ENCODE measurements at places on chromosomes 16 and 17.

DNA sequence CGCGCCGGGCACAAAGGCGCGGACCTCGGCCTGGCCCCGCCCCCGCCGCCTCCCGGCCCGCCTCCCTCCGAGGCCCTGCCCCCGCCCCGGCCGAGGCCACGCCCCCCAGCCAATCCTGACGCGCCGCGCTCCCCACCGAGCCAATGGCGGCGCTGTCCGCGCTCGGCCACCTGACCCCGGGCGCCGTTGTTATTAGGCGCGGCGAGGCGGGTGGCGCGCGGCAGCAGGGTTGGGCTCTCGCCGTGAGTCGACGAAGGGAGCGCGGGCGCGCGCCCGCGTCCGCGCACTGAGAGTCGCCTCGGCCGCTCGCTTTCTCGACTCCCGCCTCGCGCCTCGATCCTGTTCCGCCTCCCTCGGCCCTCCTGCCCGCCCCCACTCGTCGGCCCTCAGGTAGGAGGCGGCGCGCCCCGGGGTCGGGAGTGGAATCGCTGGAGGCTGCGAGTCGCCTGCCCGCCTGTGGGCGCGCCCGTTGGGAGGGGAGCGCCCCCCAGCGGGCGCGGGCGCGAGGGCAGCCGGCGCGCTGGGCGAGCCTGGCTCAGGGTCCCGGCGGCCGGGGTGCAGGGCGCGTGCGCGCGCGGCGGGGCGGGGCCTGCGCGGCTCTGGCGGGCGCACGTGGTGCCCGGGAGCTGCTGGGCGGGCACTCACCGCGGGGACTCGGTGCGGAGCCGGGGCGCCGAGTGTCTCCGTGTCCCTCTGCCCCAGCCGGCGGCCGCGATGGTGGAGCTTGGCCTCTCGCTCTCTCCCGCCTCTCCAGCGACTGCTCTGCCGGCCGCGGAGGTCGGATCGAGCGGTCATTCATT lies 405 bp upstream of the CBLN1 start:
- peak; percentile 59 for DNase-seq

DNA sequence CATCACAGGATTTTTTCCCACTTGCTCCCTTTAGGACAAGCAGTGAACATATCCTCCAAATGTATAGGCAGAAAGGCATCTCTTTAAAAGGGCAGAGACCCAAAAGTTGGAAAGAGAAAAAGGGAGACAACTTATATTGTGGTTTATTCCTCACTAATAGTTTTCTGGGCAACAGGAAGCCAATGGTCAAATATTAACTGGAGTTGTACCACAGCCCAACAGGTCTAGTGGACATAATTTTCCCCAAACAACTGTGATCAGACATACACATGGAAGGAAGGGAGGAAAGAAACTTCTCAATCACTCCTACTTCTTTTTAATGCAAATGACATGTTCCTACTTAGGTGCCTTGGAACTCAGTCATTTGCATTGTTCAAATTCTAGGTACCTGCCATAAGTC lies 78.4 kb downstream of the SOX9 start:
- peak; percentile 62 for DNase-seq

DNA sequence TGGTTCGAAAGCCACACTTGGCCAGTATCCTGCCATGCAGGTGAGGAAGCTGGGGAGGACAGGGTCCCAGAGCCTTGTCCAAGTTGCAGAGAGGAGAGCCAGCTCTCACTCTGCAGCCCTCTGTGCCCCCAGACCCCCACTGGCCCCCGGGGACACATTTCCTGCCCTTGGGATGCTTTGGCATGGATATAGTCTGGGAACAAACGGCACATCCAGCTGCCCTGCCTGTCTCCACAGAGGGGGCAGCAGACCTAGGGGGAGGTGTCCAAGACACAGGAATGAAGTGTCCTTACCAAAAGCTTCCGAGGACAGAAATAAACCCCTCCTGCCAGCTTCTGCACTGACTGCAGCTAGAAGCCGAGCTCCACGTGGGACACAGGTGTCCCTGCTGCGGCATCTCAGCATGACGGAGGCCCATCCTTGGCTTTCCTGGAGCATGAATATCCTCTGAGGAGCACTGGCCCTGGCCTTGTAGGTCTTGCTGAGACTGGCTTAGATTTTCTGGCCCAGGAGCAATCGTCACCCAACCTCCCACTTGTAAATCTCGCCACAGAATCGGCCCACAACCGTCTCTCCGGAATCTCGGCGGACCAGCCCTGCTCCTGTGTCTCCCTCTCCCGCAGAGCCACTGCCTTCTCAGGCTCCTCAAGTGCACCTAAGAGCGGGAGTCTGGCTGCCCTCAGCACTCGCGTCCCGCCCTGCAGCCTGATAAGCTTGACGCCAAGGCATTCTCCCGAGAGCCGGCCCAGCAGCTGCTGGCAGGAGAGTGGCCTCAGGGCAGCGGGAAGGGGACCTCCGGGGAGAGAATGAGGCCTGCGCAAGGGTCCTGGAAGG lies 1.1 kb upstream of the CAPN15 start:
- DNase-seq = peak; percentile 42

DNA sequence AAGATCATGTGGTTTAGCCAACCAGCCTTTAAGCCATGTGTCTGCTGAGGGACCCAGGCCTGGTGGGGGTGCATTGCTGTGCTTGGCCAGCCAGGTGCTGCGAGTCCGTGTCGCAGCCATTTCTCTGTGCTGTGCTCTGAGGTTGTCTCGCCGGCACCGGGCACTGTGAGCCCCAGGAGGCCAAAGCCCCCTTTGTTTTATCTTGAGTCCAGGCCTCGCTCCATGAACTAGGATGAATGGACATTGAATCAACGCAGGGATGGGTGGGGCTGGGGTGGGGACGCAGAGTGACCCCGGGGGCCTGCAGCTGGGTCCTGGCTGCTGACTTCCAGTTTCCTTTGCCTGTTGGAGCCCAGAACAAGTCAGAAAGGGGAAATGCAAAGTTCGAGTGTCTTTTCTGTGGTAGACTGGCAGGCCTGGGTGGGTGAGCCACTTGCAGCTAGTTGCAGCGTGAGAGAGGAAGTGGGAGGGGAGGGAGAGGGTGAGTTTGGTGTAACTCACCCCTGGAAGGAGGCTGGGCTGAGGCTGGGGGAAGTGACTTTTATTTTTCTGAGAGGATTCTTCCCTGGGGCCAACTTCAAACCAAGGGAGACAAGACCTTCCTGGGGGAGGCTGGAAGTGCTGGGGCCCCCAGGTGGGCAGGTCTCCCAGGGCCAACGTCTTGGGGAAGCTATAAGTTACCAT lies 324.7 kb downstream of the SEC14L1 start:
- peak; percentile 69 for DNase-seq

- DNase-seq = no peak
Observed at GRCh38 chr17:61179380-61179806, 220.2 kb upstream of the TBX2 start.

DNA sequence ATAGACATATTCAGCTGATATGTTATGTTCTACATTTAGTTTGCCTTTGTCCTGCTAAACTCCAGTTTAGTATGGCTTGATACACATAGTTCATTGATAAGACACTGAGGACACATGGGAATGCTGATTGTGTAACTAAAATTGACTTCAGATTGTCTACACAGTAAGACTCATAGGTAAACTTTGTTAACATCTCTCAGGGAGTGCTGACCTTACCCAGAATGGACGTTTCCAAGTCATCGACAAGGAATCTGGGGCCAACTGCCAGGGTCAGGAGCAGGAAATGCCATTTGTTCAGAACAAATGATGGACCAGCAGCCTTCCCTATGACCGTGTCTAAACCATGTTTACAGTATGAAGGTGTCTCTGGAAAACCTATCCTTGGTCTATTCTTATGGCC lies 58.7 kb downstream of the DYNLRB2 start:
- peak; percentile 63 for DNase-seq

GRCh38 chr16:4683255-4684057 lies 9.9 kb upstream of the NUDT16L1 start:
- no peak for DNase-seq

- peak; percentile 29 for DNase-seq
Observed at GRCh38 chr16:54934481-54935265, 4.0 kb downstream of the IRX5 start.

DNA sequence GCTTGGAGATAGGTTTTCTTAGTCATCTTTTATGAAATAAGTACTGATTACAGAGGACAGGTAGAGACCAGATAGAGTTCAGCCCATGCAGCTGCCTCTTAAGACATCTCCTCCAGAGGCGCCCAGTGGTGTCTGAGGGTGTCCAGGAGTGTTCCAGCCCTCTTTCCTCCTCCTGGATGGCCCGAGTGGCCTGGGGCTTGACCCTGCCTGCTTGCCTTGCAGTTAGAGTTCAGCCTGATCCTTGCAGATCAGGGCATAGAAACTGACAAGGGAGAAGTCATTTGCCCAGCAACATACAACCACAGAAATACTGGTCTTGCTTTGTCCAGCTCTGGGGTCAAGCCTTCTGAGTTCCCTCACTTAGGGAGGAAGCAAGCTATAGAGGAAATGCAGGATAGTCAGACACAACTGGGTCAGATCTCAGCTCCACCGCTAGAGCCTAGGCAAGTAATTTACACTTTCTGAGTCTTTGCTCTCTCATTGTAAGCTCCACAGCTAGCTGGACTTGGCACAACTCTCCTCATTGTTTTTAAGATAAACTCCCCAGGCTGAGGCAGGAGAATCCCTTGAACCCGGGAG lies 3.6 kb upstream of the CCL1 start:
- DNase-seq = no peak

DNA sequence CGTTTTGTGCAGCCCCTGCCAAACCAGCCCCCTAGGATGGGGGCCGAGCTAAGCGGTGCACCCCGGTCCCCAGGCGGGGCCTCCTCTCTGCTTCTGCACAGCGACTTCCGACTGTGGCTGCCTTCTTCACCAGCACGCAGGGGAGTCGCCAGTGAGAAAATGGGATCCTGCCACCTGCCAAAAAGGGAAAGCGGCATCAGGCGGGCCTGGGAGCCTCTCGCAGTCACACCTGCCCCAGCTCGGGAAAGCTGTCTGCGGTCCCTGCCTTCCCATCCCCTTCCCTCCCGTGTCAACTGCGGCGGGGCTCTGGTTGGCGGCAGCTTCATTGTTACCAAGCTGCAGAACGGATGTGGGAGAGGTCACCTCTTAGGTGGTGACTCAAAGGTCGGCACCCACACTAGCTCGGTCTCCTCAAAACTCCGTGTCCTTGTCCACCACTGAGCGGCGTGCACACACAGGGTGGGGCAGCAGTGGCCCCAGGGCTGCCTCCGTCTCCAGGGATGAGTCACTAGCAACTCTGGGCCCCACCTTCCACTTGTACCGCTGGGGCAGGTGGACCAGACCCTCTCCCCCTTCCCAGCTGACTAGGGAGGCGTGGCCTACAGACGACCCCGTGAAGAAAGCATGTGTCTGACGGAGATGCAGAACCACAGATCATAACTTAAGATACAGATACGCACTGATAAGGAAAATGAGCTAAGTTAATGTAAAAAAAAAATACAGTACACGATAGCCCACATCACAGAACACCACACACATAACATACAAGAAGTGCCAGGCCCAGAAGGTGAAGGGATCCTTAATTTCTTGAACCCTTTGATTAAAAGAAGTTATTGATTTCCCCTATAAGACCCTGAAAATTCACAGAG lies 1.5 kb upstream of the PCYT2 start:
- no peak for DNase-seq

GRCh38 chr17:53806473-53806872 lies 16.3 kb upstream of the KIF2B start:
- no peak for DNase-seq

GRCh38 chr17:19285213-19285900 lies 48.2 kb downstream of the EPN2 start:
- DNase-seq = no peak

DNA sequence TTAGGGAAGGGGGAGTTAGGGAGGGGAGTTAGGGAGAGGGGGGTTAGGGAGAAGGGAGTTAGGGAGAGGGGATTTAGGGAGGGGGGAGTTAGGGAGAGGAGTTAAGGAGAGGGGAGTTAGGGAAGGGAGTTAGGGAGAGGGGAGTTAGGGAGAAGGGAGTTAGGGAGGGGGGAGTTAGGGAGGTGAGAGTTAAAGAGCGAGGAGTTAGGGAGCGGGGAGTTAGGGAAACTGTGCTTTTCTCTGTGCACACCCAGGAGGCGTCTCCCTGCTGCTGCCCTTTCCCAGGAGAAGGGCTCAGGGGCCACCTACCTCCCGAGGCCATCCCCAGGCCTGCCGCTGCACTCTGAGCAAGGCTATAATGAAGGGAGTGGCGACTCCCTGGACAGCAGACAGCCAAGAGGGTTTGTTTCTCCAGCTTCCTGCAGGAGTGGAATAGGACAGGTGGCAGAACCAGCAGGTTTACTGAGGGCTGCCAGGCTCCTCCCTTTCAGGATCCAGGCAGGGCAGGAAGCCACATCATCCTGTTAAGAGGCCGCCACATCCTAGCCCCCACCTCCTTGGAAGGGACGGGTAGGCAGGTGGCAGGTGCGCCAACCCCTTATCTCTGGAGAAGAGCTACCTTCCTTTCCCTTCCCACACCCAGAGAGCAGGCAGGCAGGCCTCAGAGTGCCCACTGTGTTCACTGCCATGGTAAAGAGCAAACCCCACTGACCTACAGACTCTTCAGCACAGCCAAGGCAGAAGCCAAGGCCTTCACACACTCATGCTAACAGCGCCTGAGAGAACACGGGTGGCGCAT lies 4.3 kb downstream of the CANT1 start:
- DNase-seq = peak; percentile 62

DNA sequence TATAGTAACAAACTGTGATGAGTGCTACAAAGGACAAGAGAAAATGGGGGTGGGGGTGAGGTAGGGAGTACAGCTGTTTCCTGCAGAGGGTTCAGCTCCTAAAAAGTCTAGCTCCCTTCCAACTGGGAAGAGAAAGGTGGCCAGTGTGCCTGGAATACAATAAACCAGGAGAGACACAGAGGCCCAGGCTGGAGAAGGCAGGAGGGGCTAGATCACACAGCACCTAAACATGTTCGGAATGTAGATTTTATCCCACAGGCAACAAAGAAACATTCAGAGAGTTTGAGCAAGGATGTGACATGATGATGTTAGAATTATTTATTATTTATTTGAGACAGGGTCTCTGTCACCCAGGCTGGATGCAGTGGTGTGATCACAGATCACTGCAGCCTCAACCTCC lies 10.2 kb downstream of the TEX2 start:
- DNase-seq = no peak

DNA sequence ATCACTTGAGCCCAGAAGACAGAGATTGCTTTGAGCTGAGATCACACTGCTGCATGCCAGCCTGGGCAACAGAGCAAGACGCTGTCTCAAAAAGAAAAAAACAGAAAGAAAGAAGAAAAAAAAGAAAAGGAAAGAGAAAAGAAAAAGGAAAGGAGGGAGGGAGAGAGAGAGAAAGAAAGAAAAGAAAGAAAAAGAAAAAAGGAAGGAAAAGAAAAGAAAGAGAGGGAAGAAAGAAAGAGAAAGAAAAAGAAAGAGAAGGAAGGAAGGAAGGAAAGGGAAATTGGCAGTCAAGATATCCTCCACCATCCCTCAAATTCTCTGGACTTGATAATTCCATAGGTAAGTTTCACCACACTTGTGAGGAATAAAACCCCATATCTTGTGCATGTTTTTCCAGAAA lies 71.4 kb upstream of the WSB1 start:
- no peak for DNase-seq

GRCh38 chr17:31690151-31690551 lies 168.9 kb downstream of the COPRS start:
- no peak for DNase-seq

GRCh38 chr16:66741950-66742808 lies 9.2 kb downstream of the DYNC1LI2 start:
- DNase-seq = no peak

- peak; percentile 3 for DNase-seq
Observed at GRCh38 chr16:56269281-56269680, 78.0 kb downstream of the GNAO1 start.
